ENCODE measurements at places on chromosomes 1 and 21.

- DNase-seq = no peak
These were observed 24.8 kb downstream of the COQ8A start for GRCh38 chr1:226964611-226965486.

DNA sequence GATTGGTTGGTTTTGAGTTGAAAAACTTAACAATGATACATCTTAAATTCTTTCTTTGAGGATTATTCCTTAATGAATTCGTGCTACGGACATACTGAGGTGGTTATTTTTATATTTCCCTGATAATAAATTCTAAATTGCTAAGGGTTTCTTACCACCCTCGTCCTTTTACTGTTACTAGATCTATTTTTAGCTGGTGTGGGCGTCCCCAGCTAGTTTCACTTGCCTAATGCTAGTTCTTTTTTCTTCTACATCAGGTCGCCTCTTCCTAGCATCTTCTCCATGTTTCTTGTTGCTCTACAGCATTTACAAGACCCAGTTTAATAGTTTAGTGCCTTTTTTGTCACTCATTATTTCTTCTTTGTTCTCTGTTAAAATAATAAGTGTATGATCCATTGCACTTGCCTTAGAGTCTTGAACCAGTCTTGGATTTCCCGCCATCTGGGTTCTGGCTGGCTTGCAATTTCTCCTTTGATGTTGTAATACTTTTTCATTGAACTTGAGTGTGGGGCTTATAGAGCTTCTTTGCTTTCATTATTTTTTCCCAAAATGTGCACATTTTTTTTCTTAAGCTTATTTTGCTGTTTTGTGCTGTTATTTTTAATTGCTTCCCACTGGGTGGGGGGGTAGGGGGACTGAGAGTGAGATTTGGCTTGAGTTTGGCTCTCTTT lies 677 bp upstream of the HSD11B1 start:
- no peak for DNase-seq

- DNase-seq = no peak
These were observed 4.8 kb downstream of the GBP7 start for GRCh38 chr1:89171067-89171438.

DNA sequence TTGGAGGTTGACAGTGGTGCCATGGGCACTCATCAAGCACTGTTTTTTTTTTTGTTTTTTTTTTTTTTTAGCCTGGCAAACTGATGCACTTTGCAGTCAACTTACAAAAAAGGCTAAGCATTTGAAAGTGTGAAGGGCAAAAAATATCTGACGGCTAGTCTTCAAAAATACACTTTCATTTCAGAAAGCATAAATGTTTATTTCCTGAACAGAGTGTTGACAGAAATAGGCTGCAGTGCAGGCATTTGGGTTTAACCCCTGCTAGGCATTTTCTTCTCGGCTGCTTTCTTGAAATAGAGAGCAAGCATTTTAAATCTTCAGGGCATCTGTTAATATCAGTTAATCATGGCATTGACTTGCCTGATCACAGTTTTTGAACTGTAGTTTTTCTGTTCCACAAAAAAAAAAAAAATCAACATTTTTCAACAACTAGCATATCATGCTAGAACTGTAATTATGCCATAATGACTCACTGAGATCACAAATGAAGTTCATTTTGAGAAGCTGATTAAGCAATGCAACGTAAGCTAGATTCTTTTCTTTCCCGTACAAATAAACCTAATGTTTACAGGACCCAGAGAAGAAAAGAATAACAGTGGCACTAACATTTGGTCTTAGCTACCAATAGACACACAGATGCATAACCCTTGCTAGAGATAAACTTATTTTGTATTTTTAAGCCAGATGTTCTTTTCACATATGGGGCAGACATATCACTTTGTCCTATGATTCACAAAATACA lies 100.4 kb upstream of the USH2A start:
- no peak for DNase-seq

GRCh38 chr1:98044071-98044697 lies 123.3 kb upstream of the DPYD start:
- DNase-seq = no peak

- DNase-seq = no peak
These were observed 16.4 kb downstream of the RPS6KA1 start for GRCh38 chr1:26545969-26546323.

DNA sequence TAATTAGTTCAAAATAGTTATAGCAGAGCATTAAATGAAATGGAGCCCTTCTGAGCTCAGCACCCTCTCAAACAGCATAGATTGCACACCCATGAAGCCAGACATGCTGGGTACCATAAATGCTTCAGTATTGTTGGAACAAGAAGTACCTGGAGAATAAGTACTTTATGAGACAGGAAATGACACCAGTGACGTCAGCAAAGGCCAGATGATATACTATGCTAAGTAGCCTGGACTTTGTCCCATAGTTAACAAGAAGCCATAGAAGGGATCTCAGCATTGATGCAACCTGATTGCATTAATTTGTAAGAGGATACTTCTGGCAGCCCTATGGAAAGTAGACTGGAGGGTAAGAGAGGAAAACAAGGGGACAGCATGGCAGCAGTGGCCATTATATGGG lies 16.3 kb upstream of the GADD45A start:
- no peak for DNase-seq

DNA sequence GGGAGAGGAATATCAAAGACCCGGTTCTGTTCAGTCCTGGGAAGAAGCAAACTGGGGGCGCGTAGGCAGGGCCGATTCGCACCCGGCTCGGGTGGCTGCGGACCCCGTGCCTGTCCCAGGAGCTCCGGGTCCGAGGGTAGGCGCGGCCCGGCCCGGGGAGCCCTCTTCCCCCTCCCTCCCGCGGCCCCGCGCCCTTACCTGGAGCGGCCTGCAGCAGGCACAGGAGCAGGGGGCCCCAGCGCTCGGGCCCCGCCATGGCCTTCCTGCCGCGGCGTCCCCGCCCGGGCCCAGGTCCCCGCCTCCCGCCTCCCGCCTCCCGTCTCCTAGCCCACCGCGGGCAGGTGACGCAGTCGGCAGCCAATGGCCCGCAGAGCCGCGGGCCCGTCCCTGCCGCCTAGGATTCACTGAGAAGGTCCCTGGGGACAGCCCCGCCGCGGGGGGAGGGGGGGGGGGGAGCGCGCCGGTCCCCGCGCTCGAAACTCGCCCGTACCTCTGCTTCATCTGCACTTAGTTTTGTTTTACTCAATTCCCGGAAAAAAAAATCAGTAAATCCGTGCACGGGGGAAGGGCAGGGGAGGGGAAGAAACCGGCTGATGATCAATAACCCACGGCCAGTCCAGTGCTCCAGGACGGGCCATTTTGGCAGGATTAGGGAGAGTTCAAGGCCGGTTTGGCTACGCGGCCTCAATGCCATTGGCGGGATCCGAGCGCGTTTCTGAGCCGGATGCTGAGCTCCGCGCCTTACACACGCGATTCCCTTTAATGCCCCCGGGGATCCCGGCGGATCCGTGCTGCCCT lies at the start of gene IFNLR1:
Gene IFNLR1 (minus strand): TSS at position 297 of the 798 bp plus-strand sequence. CDS start 41 bp downstream, at position 256.
- no peak for DNase-seq

DNA sequence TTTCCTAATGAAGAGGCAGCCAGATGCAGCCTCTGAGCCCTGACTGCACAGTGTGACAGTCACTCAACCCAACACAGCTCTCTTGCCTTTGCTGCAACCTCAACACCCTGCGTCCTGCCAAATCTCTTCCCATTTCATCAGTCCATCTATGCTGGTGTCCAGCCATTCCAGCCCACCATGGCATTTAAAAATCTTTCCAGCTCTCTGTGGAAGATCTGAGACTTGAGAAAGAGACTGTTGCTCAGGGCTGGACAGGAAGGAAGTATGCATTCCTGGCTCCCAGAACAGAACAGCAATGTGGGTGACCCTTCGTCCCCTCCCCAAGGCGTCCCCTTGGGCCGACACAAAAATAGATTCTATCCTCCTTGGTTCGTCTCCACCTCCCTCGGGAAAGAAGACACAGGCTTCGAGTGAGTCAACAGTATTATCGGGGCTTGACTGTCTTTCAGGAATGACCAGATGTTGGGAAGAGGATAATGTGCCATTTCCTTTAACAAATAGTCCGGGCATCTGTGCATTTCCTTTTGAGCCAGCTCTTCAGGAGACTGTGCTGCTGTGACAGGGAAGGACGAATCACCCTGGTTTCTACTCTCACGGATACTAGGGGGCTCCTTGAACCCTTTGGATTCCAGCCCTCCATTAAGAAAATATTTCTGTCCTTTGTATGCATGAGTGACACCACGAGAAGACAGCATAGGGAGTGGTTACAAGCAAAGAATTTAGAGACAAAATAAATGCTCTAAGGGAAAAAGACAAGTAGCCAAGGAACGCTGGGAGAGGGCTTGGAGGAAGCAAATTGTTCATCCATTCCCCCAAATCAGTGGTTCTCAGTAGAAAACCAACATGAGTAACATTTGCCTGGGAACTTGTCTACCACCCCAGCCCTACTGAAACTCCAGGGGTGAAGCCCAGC lies 111.4 kb upstream of the CDC42BPA start:
- no peak for DNase-seq

DNA sequence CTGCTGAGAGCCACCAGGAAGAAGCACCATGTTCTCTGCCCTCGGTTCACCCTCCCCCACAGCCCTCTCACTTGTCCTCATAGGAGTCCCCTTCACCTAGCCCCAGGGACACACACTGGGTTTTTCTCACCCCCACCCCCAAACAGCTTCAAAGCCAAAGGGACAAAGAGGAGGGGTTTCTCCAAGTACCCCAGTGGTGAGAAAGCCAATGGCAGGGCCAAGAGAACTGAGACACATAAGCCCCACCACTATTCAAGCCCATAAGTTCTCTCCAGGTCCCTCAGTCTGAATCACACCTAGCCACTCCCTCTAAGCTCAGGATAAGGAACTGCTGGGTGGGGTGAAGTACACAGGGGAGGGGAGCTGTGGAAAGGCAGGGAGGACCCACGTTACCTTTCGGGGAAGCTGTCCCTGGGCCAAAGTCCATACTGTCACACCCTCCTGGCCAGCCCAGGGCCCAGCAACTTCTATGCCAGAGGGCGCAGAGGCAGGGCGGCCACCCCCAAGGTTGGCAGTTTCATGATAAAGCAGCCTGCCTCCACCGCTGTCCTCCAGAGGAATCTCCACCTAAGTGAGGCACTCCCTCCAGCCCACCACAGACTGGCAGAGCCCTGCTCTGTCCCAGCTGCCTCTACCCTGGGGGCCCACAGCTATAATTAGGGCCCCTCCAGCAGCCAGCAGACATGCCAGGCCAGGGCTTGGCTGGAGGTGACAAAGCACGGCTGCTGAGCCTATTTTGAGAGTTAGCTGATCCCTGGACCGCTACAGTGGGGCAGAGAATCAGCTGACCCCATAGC lies 39.0 kb upstream of the PPP1R15B start:
- DNase-seq = no peak

DNA sequence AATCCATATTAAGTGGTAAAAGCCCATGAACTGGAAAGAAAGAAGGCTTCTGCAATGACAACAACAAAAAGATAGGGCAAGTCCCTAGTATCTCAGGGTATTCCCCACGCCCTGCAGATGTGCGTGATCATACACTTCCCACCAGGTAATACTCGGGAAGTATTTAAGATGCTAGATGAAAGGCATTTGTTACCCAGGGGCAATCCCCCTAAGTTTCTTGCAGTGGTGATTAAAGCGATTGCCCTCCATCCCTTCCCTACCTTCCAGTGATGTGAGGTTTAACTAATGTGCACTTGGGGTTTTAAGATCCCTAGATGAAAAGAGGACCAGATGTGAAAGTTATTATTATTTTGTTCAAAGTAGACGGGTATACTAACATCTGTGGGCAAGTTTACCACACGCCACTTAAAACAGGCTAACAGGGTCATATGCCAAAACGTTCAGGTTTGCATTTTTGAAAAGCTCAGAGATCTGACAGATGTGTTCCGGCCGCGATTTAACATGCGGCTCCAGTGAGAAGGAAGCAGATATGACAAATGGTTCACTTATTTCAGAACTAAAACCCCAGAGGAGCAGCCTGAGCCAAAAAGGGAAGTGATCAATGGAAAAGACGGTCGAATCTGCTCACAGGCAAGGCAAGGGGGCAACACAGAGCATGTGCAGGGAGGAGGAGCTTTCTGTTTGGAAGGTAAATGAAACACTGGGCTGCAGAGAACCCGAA lies 17.4 kb downstream of the TIAM1 start:
- no peak for DNase-seq

DNA sequence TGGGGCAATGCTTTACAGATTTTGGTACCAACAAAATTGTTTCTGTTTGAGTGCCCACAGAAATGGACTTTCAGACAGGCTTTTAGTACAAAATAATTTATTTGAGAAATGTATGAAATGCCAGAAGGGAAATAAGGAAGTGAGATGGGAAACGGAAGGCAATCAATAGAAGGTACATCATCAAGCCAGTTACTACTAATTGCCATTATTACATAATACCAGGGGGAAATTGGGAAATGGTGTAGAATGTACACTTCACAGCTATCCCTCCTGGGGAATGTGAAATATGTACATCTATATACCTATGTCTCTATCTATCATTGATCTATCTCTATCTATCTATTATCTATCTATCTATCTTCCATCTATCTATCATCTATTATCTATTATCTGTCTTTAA lies 264.6 kb upstream of the B3GALT2 start:
- no peak for DNase-seq

GRCh38 chr1:11664336-11665065 lies 501 bp downstream of the FBXO6 start:
- DNase-seq = no peak

- DNase-seq = no peak
These were observed 29.7 kb downstream of the HSPA13 start for GRCh38 chr21:14353231-14353630.

- DNase-seq = no peak
These were observed 3.7 kb upstream of the TMEM39B start for GRCh38 chr1:32068957-32069588.

DNA sequence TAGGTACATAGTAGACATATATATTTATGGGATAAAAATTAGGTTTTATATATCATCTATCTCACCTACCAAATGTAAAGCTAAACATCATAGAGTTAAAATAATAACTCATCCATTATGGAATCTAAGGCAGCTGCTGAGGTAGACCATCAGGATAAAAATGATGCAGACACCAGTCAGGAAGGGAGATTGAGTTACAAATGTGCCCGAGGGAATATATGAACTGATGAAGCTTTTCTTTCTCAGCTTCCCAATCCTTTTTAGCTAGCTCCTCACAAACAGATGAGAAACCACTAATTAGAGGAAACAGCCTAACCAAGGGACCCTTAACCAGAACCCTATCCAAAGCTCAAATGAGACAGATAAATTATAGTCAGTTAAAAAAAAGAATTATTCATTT lies 20.9 kb downstream of the TTLL7 start:
- no peak for DNase-seq

- DNase-seq = no peak
These were observed 83.1 kb downstream of the FMN2 start for GRCh38 chr1:240174734-240175133.

DNA sequence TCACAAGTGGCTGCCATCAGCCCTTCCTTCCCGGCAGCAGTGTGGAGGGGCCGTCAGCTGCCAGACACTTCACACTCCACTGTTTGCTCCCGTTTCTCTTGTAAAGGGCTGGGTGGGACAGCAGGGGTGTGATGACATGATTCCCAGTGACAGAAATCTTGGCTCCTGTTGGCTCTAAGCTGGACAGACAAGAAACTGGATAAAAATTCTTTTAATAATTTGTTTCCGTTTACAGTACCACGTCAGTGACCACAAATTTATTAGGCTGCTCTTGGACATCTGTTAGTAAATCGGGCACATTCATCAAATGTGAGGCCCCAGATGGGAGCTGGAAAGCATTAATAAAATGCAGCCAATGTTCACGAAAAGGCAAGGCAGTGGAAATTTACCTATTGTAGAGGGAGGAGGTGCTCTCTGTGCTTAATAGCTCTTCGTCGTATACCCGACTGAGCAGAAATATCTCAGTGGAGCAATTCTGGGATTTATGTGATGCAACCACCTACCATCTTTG lies 353.7 kb upstream of the GREM2 start:
- no peak for DNase-seq

- DNase-seq = no peak
These were observed 4.0 kb downstream of the FTCD start for GRCh38 chr21:46151261-46151988.

Data from hematopoietic multipotent progenitor cell treated with erythropoietin and hydrocortisone succinate and interleukin-3 and kit ligand, for 17 days (in vitro differentiated cells).